Activated T-helper 1 cell treated with anti-CD3 and anti-CD28 coated beads, Interleukin-2, amount 50 U/mL, for 16 hours (primary cell): ENCODE measurements at places on chromosomes 2 and 18.

DNA sequence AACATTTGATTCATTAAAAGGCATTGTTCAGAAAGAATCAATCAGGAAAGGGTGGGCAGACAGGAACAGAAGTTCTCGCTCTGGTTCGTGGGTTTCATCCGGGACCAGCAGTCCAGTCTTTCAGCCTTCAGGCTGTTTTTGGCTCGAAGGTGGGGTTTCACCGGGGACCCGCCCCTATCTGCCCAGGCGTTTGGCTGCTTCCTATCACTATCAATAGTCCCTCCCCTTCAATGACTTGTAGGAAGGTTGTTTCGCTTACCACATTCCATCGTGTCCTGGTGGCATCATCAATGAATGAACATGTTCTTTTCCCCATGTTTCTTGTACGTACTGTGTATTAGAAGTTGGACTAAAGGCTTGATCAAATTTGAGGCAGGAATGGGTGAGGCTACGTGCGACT, 130.3 kb downstream of the NEDD4L start:
- DNase-seq = no peak

DNA sequence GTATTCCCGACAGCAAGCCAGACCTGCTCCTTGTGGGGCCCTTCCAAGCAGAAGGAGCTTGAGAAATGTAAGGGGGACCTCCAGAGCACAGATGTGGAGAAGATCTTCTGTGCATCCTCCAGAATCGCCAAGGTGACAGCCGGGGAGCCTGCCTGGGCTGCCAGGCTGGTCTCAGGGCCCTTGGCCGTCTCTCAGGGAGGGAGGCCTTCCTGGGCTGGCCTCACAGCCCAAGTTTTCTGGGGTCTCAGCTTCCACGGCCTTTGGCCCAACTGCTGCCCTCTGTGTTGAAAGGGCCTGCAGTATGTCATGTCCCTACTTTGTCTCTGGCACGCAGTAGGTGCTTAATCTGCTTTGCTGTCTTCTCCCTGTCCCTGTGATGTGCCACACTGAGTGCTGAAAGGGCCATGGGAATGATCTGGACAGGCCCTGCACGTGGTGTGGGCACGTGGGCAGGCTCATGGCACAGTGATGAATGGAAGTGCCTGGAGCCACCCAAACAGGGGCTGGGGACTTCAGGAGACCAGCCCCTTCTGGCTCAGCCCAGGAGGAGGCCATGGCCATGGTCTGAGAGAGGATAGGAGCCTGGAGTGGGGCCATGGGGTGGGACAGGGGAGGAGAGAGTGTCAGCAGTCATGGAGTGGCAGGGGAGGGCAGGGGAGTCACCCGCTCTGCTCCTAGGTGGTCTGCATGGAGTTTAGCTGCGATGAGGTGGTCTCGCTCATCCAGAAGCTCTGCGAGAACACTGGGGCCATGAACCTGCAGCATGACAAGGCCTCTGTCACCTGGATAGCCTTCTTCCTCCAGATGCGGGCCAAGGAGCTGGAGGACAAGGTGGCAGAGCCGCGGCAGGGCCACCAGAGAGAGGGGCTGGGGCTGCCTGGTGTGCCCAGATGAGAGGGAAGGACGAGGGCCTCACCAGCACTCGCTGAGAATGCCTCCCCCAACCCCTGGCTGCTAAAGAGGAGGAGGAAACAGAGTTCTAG, 35.4 kb downstream of the HJURP start:
- DNase-seq = no peak

GRCh38 chr18:63119647-63120046, 199.9 kb downstream of the BCL2 start:
- DNase-seq = no peak

DNA sequence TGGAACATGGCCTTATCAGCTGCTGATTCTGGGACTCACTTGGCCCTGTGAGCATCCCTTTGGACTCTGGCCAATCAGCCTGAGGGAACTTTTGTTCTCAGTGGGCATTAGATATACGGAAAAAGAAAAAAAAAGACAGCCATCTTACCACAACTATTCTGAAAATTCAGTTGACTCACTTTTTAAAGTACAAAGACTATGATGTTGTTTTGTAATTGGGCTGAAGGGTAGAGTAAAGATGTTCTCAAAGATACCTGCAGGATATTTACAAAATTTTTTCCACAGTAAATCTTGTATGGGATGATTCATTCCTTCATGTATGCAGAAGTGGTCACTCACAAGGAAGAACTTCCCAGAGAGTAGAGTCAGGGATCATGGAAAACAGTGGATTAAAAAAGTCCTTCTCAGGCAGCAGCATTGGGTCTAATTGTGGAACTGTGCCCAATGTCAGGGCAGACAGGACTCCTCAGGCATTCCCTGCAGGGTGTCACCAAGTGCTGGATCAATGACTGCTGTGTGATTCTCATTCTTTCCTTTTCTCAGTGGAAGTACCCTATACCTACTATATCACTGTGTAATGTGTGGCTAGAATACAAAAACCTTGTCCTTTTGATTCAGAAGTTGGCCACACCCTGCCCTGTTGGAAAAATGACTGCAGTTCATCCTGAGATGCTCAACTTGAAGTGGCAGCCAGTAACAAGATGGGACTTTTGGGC, 35.4 kb downstream of the SULT1C4 start:
- DNase-seq = no peak

GRCh38 chr2:118032169-118033013, 18.5 kb upstream of the CCDC93 start:
- DNase-seq = peak; percentile 13

DNA sequence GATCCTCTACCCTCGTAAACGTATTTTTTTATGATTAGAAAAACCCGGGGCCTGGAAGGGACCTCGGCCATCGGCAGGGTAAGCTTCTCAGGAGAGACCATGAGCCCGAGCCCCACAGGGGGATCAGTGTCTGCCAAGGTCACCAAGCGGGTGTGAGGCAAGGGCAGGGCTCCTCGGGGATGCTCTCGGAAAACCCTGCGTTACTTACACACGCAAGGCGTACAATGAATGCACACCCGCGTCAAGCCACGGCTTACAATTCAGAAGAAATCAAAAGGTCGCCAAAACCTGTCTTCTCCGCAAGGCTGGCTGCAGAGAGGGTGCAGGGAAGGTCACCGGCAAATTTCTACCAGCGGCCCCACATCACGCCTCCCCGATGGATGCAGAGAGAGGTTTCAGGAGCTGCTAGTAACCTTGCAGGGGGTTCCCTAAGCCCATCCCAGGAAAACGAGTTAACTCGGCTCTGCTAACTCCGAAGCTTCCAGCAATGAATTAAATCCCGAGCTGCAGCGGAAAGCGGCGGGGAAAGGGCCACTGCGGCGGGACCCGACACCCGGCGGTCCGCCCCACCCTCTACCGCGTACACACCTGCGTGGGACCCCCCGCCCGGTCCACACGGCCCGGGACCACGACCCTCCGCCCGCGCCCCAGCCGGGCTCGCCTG, 638 bp downstream of the ST3GAL5 start:
- peak; percentile 10 for DNase-seq

GRCh38 chr2:5825686-5826085, 133.5 kb downstream of the SOX11 start:
- DNase-seq = no peak

DNA sequence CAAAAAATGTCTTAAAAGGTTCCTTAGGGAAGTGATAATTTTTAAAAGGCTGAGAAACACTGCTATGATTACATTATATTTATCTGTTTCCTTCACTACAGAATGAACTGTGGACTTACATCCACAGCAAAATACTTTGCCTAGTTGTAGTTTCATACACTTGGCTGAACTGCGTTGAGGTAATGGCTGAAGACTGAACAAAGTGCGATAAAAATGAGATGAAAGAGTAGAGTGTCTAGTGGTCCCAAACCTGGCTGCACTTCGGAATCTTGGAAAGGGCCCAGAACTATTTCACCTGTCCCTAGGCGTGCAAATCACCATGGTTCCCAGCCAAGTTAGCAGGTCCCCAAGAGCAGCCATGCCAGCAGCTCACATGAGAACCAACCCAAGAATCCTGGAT, 18.2 kb upstream of the IHH start:
- DNase-seq = no peak

GRCh38 chr2:99881901-99882591, 260.3 kb downstream of the AFF3 start:
- DNase-seq = no peak

GRCh38 chr2:86584151-86584913, 21.1 kb upstream of the CHMP3 start:
- DNase-seq = no peak

GRCh38 chr2:60476206-60476954, 77.1 kb downstream of the BCL11A start:
- no peak for DNase-seq

- no peak for DNase-seq
These were observed 146.6 kb downstream of the RDH14 start for GRCh38 chr2:18413676-18414396.

- no peak for DNase-seq
These were observed 150.3 kb upstream of the ST6GAL2 start for GRCh38 chr2:107036293-107036692.

DNA sequence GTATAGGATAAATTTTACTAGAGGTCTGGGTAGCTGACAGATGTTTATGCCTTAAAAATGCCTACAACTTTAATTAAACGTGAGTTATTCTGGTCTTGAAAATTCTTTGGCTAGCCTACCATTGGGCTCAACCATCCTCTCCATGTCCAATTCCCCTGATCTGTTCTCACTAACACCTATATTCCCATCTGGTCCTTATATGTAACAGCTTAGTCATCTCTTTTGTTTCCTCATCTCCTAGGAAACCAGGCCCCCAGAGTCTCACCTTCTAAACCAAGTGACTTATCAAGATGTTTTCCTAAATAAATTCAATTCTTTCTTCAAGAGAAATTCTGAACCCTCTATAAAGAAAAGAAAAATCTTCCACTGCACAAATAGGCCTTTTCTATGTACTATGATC, 148.5 kb downstream of the TTC32 start:
- DNase-seq = no peak

DNA sequence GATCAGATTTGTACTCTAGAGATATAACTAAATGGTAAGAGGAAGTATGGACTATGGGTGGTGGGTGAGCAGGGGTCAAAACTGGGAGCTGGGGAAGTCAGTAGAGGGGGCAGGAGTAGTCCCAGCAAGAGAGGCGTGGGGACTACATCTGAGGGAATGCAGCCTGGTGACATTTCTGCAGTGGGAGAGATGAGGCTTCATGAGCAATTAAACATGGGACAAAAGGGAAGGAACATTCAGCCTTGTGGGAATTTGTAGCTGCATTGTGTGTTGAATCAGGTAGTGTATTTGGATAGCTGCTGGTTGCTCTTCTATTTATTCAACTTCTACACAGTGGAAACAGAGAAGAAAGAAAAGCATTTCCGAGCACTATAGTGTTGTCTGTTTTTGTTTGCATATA, 3.6 kb downstream of the CNOT11 start:
- no peak for DNase-seq

GRCh38 chr2:25905126-25905525, 26.8 kb upstream of the ASXL2 start:
- no peak for DNase-seq

DNA sequence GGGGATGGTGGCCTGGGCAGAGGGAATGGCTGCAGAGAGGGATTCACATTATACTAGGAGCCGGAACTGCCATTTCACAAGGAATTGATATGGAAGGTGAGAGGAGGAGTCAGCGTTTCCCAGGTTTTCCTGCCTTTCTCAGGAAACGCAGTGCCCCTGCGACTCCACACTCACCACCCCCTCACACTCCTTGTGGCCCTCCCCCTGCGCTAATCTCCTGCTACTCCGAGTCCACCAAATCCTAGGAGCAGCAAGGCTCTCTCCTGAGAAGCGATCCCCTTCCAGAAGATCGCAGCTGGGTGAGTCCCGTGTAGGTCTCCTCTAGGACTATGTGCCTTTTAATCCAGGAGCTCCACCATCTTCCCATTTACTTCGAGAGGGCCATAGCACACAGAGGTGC, 140.6 kb downstream of the VAPA start:
- DNase-seq = no peak

DNA sequence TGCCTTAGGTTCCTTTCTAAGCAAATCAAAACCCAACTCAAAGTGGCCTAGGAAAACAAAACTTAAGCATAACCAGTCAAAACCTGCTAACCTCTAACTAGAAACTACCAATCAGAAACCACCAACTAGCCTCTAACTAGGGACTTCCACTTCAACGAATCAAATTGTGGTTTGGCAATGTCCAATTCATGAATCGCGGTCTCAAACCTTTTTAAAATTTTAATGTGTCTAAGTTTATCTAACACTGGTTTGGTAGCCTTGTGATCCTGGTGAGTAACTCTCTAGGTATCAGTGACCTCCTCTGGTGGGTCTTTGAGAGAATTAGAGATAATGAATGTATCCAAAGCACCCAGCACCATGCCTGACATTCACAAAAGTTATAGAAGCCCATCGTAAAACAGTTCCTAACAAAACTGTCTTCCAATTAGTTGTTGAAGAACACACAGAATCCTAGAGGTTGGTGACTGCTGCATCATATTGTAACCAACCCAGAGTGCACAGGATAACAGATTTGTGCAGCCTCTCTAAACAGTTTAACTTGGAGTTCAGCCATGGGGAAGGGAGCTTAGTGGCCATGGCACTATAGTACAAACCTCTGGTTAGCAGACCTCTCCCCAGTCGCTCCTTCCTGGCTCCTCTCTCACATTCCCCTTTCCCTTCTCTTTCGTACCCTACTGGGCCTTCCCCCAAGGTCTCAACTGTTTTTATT, 45.2 kb upstream of the B3GNT2 start:
- no peak for DNase-seq

GRCh38 chr2:153474876-153475435, 3.6 kb downstream of the RPRM start:
- DNase-seq = no peak

DNA sequence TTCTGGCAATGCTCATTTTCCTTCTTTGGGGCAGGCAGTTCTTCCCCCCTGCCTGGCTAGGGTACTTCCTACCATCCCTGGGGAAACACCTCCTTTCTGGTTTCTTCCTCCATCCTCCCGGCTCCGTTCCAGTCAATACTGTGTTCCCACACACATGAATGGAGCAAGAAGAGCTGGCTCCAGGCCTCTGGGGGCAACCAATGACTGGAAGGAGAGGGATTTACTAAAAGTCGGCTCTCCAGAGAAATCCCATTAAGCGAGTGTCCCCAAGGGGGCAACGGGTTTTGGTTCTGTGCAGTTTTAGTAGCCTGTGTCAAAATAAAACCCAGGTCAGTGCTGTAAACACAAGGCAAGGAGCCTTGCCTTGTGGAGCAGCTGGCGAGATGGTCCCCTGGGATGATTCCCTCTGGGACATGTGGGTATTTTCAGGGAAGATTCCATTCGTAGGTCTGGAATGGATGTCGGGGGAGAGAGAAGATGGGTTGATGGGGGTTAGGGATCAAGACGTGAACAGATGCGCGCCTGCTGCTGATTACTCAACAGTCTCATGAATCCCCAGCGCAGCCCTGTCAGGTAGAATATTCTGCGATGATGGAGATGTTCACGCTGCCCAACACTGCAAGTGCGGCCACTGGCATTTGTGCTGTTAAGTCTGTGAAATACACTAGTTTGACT, 32.0 kb downstream of the EMILIN2 start:
- no peak for DNase-seq

- no peak for DNase-seq
These were observed 35.8 kb upstream of the ASPRV1 start for GRCh38 chr2:69997015-69997830.
